ENCODE measurements at places on chromosomes 1 and 21. TPM values are rescaled to one million over a fixed set of nuclear protein-coding genes. Genes with fewer than 3 reads are reported as not detected.

DNA sequence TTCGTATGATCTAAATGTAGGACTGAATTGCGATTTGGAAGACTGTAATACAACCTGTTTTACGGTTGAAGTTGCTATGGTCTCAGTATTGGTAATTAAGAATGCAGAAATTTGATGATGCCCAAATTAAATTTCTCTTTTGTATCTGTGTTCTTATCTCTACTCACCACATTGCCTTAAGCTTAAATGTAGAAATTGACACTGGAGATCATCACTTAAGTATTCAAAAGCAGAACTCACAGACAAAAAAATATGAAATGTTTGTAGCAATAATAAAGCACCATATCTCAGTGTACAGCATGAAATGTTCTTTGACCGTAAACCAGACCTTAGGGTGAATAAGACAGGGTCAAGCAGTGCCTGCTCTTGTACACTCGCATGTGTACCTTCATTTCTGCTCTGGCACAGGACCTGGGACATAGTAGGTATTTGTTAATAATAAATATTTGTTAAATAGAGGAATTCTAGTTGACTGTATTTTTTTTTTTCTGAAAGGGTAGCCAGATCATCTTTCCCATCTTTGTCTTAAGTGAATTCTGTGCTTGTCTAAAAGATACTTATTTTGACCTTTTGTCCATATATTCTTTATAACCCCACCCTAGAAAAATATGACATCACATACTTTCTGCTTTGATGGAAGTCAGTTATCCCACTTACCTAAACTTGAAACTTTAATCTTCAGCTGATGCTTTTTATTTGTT lies 1.5 kb downstream of the CDC7 start:
- no peak for DNase-seq

GRCh38 chr21:35503671-35504070 lies 454.6 kb upstream of the RUNX1 start:
- DNase-seq = no peak

GRCh38 chr1:156150333-156151011 lies 2.9 kb upstream of the SEMA4A start:
- no peak for DNase-seq

- DNase-seq = no peak
Measured at GRCh38 chr1:165481820-165482532, 37.0 kb upstream of the RXRG start.

The FAM43B gene
- total RNA-seq = 0.77 TPM

DNA sequence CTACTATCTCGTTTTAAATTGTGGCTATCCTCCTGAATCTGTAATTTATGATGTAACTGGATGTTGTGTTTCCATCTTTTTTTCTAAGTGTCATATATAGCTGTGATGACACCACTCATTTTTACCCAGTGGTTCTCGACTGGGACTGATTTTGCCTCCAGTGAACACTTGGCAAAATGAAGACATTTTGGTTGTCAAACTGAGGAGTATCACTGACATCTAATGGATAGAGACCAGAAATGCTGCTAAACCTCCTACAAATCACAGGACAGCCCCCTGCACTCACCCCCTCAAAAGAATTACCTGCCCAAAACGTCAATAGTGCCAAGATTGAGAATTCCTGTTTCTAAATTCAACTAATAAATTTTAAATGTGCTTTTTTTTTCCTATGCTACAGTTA lies 1.9 kb downstream of the TRMT13 start:
- DNase-seq = no peak

The PRAMEF12 gene
- not detected for total RNA-seq
